Activated CD4-positive, alpha-beta T cell treated with anti-CD3 and anti-CD28 coated beads, Interleukin-2, Interleukin-4, amounts not matched to agents 100 ng/mL and 50 ng/mL, durations not matched to agents 16 hours and 8 hours (primary cell): ENCODE measurements at places on chromosomes 5 and 9.
A peak's percentile ranks its signal among the peaks of the same experiment; 100 is the strongest.

DNA sequence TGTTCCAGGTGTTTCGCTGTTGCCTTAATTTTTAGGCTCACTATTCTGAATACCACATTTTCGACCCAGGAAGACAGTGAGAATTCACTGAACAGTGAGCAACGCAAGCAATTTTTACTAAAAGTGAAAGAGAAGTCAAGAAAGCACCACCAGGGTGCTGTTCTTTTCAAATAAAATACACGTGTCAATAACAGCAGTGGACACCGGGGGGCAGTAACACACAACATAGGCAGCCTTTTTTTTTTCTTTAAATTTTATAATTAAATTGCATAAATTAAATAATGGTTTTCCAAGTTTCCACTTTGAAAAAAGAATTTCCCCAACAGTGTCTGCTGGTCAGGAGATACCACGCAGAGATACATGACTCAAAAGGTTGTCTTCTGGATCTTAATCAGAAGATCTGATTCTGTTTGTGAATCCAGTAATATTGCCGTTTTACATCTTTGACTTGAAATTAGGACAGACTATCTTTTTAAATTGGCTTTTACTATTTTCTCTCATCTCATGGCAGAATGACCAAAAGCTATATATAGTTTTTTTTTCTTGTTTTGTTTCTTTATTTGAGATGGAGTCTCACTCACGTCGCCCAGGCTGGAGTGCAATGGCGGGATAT, 47.1 kb upstream of the SH3GL2 start:
- peak; percentile 20 for DNase-seq

DNA sequence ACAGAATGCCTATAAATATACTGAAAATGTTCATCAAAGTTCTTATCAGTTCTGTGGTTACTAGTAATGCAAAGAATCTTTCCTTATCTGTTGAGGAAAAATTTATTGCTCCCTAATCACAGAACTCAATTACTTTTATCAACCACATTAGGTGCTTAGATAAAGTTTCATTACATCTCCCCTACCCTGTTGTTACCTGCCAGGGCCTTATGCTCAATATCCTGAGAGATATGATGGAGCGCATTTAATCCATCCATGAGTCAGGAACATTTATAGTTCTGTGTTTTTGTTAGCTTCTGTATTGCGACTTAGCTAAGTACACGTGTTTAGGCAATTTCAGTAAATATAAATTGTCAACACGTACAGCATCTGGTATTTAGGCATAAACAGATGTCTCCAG, 164.3 kb upstream of the ST8SIA4 start:
- DNase-seq, result no peak

DNA sequence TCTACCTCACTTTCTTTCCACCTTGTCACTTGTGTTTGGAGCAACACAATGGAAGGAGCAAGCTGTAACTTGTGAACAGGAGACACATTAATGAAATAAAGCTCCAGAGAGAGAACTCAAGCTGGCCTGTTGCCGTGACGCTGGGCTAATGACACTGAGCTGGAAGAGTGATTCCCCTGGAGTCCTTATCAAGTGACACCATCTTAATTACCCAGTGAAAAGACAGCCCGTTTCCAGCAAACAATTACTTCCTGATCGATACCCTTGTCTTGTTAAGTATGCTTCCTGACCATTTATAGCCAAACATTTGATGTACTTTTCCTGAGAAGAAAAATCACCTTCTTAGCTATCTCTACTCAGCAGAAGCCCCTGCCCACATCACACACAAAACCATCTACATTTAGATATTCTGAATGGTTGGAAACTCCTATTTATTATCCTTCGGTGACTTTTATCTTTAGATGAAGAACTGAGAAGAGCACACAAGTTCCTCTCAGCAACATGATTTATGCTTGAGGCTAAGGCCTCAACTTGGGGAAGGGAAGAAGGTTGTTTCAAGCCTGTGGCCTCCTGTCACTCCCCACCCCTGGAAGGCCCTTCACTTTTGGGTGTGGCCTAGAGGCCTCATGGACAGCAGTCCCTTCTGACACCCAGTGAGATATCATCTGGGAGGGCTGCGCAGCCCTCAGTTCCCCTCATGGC, 34.1 kb downstream of the CRHBP start:
- no peak for DNase-seq

- no peak for DNase-seq
Measured at GRCh38 chr9:89664010-89664409, 59.2 kb downstream of the GADD45G start.

DNA sequence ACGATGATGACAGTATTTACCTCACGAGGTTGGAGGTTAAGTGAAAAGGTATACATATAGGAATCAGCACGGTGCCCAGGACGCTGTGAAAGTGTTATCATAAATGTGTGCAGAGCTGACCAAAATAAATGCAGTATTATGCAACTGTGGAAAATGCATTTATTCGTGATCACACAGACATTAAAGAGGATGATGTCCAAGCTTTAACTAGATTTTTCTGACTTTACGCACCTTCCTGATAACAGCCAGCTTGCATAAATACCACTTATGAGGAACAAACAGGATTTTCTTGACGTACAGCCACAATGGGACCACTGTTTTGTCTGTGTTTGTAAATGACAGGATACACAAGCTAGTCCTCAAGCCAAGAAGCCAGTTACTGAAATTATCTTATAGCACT, 71.4 kb upstream of the ATP10B start:
- DNase-seq, result no peak

DNA sequence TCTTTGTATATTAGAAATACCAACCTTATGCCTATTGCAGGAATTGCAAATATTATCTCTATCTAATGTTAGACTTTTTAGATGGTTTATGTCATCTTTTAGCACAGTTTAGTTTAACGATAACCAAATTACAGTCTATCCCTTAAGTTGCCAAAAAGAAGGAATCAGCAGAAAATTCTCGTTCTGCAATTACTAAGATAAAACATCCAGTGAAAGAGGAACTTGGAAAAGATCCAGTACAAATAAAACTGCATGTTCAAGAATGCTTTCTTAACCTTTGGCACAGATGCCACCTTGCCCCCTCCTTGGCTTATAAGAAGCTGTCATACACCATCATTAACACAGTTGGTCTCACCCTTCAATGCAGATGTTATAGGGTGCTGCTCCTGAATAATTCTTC, 124.0 kb downstream of the SEMA5A start:
- DNase-seq, result no peak
